ENCODE measurements at places on chromosomes 1 and 21.

DNA sequence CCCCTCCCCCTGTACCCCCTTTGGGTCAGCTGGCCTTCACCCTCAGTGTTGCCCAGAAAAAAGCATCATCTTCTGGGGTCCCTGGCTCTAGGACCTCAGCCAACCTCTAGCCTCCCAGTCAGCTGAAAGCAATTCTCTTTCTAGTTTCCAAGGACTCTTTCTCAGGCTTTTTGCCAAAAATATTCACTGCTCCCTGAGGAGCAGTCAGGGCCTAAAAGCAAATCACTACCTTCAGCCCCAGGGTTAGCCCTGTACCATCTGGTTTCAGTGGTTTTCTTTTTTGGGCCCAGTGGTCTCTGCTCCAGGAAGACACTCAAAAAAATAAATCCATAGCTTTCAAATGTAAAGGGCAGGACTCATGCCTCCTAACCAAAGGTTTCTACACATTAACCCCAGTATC is 3.1 kb upstream of the LMOD1 start:
- no peak for DNase-seq

DNA sequence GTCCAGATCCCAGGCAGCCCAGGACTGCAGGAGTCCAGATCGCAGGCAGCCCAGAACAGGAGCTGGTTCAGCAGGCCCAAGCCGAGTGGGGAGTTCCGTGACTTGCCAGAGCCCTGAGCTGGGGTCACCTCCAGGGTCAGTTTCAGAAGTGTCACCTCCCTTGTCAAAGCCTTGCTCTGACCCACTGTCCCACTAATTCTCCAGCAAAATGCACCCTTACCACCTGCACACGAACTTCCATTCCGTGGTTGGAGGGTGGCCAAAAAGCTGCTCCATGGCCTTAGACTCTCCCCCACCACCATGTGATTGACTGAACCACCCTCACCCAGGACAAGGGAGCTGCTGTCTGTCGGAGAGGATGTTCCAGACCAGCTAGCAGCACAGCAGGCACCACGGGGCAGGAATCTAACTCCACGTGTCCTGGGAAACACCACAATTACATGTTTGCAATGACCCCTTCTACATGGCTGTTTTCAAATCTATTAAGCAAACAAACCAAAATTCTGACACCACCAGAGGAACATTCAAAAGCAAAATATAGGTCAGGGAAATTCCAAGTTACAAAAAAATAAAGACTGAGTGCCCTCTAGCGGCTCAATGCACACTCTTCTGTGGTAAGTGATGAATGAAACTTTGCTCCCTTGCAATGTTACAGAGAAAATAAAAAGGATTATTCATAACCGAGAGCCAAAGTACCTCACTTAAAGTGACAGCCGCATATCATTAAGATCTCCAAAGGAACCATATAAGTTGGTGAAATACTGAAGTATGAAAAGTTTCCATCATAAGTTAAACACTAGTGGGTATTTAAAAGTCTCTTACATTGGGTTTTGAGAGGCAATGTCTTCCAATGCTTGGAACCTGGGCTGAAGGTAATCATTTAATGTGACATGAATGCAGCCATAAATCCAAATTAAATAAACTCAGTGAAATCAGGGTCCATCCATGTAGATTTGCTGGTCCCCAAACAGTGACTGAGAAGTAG is 76.3 kb downstream of the NPHP4 start:
- DNase-seq = peak; percentile 38

DNA sequence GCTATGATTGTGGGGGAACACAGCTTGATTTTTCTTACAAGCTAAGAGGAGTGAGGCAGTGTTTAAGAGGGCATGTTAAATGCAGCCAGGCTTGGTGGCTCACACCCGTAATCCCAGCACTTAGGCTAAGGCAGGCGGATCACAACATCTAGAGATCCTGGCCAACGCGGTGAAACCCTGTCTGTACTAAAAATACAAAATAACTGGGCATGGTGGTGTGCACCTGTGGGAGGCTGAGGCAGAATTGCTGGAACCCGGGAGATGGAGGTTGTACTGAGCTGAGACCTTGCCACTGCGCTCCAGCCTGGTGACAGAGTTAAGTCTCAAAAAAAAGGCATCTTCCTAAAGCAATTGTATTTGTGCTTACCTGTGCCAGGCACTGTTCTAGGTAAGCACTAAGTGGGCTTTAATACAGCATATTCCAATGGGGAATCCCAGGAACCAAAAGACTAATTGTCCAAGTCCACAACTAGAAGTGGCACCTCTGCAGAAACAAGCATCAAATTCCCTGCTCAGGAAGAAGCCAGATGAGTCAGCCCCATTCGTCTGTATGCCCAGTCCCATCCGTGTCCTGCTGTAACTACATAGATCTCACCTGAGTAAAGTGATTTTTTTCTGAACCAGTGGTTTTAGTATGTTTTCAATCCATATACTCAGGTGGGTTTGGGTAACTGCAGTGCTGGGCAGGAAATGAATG is 4.6 kb downstream of the RCC1 start:
- DNase-seq = no peak

DNA sequence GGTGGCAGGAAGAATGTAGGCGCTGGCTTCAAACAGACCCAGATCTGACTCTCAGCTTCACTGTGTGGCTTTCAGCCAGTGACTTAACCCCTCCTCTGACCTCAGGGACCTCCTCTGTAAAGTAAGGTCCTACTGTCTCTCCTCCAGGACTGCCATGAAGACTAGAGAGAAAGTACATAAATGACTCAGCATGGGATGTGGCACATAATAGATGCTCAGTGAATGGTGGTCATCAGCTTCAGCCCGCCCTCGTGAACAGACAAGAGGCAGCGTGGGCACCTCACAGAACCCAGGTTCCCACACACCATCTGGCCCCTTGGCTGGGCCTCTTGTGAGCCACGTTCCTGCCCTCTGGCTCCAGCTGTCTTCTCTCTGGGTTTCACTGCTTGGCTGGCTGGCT is 126.0 kb downstream of the SYF2 start:
- no peak for DNase-seq

GRCh38 chr1:84859866-84860265 is 33.1 kb downstream of the LPAR3 start:
- no peak for DNase-seq

- no peak for DNase-seq
These were observed 28.3 kb downstream of the RAB3GAP2 start for GRCh38 chr1:220243947-220244346.

- no peak for DNase-seq
These were observed 346.6 kb upstream of the RUNX1 start for GRCh38 chr21:35395728-35396127.

DNA sequence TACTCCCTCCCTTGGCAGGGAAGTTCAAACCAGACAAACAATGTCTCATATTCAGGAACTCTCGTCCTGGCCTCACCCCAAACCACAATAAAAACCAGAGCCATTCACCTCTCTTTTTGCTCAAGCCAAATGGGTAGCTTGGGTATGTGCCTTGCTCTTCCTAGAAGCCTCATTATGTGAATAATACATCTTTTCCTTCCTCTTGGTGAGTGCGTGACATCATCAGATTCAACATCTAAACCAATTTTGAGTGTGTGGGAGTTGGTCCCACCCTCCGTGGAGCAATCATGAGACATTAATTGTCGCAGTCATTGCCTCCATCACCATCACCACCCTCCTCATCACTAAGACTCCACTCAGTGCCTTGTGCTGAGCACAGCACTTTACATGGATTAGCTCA is 482.9 kb downstream of the PTPRU start:
- DNase-seq = no peak

- no peak for DNase-seq
These were observed 178.4 kb downstream of the PSMG1 start for GRCh38 chr21:39004634-39005501.

GRCh38 chr1:4265836-4266235 is 365.8 kb upstream of the C1orf174 start:
- no peak for DNase-seq

DNA sequence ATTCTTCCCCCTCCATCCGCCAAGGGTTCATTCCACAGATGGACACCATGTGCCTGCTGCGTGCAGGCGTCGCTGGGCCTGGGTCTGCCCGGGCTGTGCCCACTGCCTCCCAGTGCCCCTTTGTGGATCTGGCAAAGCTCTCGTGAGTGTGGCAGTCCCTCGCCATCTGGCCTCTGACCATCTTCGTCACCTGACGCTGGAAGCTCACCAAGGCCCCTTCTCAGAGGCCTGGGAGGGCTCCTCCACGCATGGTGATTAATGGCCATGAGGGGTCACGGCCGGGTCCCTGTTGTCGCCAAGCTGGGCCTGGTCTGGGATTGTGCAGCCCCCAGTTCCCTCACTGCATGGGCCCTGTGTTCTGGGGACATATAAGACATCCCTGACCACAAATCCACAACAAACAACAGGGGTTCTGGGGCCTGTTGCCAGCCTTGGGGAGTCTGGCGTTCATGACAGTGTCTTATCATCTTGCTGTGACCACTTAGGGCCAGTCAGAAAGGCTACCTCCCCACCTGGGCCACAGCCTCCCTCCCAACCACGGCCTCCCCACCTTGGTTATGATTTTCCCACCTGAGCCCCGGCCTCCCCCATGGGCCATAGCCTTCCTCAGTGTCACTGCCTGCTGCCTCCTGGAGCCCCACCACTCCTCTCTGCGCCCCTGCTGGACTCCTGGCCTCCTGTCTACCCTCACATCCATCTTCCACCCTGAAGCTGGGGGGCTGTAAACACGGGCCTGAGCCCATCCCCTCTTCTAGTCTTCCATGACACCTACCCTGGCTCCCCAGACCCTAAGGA is 27.9 kb downstream of the SLC45A1 start:
- DNase-seq = no peak

- DNase-seq = peak; percentile 53
These were observed 65.5 kb downstream of the UBE2U start for GRCh38 chr1:64268653-64269557.

DNA sequence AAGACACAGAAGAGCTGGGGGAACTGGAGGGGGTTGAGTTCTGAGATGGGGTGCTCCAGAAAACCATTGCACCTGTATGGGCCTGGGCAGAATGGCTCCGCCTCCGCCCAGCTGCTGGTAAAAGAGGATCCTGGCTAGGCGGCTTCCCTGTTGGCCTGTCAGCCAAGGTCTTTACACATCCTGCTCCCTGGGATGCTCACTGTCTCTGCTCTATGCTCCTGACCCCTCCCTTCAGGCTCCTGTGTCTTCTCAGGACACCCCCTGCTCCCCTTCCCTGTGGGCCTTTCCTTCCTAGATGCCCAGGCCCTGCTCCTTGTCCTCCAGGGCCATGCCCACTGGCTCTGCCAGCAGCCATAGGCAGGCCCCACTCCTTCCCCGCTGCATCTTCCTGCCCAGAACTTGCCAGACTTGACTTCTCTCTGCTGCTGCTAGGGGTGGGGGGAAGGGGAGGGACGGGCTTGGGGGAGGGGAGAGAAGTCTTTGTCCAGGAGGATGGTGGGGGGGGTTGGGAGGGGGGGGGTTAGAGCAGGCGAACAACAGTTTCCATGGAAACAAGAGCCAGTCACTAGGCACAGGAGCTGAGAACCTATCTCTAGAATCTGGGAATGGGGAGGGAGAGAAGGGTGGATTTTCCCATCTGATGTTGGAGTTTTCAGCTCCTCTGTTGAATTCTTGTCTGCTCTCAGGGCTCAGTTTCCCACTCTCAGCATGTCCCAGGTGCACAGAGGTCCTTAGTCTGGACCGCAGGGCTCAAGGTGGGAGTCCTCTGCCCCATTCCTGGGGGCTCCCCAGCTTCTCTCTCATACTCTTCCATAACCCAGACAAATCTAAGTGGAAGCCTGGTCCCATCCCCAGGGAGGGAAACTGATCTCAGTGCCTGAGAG is 10.6 kb downstream of the CELSR2 start:
- no peak for DNase-seq

GRCh38 chr21:45607021-45607908 is 36.3 kb upstream of the PCBP3 start:
- DNase-seq = peak; percentile 49

DNA sequence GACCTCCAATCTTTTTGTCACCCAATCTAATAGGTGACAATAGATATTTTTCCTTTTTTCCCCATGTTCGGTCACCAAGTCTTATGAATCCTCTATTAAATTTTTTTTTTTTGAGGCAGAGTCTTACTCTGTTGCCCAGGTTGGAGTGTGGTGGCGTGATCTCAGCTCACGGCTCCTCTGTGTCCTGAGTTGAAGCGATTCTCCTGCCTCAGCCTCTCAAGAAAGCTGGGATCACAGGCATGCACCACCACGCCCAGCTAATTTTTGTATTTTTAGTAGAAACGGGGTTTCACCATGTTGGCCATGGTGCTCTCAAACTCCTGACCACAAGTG is 42.5 kb upstream of the MTF1 start:
- no peak for DNase-seq

DNA sequence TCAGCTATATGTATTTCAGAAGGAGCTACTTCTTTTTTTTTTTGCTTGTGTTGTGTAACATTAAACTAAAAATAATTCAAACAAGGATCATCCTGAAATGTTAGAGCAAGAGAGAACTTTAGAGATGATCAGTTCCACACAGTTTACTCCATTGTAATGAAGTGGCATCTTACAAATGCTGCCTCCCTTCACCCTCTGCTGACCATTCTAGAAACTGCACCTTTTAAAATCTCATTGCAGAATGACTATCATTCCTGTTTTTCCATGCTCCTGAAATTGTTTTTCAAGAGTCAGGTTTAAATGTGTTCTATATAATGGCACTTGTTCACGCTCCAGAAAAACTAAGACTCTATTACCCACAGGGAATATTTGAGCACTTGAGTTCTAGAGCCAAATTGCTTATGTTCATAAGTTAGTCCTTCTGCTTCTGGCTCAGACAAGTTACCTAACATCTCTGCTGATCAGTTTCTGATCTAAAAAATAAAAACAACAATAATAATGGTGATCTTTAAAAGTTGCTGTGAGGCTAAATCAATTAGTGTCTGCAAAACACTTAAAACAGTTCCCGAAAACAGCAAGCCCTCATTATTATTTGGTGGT is 21.5 kb upstream of the SLC44A5 start:
- peak; percentile 12 for DNase-seq

DNA sequence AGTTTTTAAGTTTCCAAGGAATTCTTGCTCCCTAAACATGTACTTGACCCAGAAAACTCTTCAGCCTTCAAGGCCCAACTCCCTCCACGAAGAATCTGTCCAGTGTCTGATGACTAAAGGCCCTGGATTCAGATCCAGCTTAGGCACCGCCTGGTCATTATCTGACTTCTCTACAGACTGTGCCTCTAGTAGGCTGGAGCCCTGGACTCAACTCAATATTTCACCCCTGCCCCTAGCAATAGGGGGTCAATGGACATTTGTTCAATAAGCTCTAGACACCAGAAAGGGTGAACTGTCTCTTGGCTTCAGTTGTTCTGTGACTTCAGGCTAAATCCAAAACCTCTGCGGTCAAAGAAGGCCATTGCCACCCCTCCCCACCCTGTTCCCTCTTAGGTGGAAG is 34.5 kb downstream of the NUAK2 start:
- DNase-seq = no peak

DNA sequence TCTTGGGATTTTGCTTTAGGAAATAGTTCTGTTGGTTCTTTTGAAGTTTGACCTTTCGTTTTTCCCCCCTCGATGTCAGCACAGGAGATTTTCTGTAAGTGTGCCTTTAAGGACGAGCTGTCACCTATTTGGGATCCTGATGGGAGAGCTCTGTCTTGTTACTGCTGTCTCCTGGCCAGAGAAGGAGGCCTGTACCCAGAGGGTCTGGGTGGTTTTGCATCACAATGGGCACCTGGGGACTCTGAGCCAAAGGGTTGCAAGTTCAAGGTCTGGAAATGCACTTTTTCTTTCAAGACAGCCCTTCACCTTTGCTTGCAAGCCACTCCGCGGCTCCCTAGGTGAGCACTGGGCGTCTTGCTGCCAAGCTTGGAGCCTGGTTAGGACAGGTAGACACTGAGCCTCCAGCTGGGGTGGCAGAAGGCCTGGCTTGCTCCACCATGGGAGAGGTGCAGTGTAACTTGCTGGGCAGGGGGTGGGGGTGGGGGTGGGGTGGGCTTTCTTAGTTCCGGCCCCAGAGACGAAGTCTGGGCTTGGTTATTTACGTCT is 2.9 kb downstream of the AJAP1 start:
- DNase-seq = no peak

GRCh38 chr1:221548942-221549341 is 192.9 kb downstream of the DUSP10 start:
- DNase-seq = no peak
